Cortex of kidney (tissue), 1 donor: ENCODE measurements at places on chromosomes 5 and 9.

- no peak for DNase-seq
Measured at GRCh38 chr5:178293400-178293799, 60.8 kb upstream of the PHYKPL start.

- DNase-seq: no peak
Measured at GRCh38 chr9:135802876-135803419, 101.0 kb downstream of the KCNT1 start.

GRCh38 chr9:136562746-136563495 lies 17.1 kb upstream of the NOTCH1 start:
- DNase-seq: no peak

DNA sequence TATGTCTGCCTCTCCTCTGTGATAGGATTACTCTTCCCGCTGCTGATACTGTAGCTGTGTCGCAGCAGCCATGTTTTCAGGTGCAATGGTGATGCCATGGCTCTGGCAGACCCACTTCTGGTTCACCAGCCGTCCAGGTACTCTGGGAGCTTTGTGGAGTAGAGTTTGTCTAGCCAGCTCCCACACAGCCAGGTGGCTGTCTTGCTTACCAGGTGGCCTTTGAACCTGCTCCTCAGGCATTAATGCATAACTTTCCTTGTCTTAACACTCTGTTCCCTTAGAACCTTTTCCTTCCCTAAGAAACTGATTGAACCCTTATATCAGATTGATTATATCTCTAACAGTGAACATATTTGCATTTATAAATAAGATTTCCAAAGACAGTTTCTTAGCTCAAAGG lies 42.2 kb downstream of the F2RL2 start:
- DNase-seq: no peak

DNA sequence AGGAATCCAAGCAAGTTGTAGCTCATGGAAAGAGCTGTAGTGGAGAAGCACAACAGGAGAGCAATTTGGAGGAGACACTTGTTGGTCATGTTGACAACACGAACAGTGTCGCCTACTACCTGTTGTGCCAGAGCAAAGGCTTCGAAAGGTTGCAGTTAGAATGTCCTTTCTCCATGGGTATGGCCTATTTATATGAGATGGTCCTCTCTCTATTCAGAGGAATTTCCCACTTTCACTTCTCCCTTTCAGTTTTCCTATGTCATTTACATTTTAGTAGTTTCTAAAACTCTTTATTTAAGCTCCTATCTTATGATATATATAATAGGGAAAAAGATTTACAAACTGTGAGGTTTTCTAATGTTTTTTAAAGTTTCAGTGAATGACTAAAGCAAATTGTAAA lies at the start of gene IFNB1:
Gene IFNB1 (minus strand): TSS at position 162 of the 400 bp plus-strand sequence. CDS start 73 bp downstream, at position 89.
- no peak for DNase-seq

GRCh38 chr9:124674651-124675050 lies 96.5 kb downstream of the NR6A1 start:
- DNase-seq: no peak

GRCh38 chr9:107994648-107995047 lies 505.1 kb upstream of the KLF4 start:
- DNase-seq: no peak

DNA sequence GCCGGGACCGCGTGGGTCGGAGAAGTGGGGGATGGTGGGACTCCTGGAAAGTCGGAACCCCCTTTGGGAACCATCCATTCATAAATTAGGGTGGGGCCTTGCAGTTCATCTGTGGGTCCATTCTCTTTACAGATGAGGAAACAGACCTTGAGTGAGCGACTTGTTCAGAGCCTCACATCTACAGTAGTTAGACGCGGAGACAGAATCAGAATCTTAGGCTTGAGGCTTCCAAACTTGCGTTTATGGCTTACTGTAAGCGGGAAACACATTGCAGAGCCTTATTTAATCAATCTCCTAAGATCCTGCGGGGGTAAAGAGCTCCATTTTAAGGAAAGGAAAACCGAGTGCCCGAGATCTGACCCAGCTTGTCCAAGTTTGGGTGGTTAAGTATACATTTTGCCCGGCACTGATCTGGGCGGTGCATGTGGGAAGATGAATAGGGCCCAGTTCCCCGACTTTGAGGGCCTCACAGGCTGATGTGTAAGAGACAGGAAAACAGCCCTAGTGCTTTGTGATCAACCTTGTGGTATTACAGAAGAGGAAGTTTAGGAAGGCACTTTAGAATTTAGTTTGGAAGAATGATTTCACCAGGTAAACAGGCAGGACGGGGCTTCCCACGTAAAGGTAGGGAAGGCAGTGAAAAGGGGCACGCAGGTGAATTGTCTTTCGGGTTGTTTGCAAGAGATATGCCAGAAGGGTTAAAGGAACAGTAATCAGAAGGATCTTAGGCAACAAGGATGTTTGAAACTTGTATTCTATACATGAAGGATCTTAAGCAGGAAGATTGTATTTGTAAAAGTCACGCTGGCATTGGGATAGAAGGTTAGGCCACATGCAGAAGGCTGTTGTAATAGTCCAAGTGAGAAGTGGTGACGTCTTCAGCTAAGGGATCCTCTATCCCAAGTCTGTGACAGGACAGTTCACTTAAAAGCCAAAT lies 744 bp downstream of the TARS1 start:
- no peak for DNase-seq

DNA sequence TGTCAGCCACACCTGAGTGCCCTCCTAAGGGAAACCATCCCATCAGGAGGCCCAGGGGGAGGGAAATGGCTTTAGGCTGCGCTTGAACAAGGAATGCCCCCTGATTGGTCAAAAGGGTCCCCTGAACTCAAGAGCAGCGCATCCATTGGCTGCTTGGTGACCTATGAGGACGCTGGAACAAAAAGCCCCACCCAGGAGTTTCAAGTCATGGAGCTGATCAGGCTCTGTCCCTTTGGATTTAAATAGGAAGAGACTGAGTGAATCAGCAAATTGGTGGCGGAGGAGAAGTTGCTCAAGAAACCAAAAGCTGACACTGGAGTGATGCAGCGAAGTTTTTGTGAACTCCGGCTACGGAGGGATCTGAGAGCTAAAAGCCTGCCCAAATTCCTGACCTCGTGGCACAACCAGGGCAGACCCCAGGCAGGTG lies 66.7 kb downstream of the SMIM23 start:
- DNase-seq: no peak

- no peak for DNase-seq
Measured at GRCh38 chr5:85170183-85170582, 785.5 kb upstream of the EDIL3 start.

DNA sequence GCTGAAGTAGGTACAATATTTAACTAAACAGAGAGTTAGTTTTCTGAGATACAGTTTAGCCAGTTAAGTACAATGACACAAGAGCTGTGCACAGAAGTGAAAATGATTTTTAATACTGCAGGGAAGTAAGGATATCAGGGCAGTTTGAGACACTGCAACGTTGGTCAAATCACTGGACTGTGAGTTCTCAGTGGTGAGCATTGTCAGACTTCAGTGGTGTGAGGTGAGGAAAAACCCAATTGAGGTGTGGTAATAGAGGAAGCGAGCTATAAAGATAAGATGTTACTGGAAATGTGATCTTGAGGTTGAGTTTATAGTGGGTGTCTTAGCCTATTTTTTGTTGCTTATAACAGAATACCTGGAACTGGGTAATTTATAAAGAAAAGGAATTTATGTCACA lies 12.8 kb upstream of the FBXL7 start:
- no peak for DNase-seq

DNA sequence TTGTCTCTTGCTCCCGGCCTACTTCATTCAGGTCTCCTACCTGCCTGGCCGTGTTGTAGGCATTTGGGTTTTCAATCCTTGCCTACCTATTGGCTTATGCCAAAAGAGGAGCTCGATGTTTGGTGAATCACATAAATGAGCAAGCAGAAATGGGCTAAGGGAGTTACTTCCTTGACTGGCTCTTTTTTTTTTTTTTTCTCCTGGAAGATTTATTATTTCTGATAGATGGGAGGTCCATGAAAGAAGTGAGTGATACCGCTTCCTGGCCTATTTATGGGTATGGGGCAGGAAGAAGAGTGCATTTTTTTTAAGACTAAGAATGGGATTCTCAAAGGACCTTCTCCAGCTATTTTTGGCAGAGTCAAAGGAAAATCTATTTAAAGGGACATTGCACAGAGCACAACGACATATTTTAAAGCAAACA lies 294.1 kb downstream of the ARHGAP26 start:
- no peak for DNase-seq

- no peak for DNase-seq
Measured at GRCh38 chr5:133602835-133603380, 9.4 kb downstream of the FSTL4 start.

DNA sequence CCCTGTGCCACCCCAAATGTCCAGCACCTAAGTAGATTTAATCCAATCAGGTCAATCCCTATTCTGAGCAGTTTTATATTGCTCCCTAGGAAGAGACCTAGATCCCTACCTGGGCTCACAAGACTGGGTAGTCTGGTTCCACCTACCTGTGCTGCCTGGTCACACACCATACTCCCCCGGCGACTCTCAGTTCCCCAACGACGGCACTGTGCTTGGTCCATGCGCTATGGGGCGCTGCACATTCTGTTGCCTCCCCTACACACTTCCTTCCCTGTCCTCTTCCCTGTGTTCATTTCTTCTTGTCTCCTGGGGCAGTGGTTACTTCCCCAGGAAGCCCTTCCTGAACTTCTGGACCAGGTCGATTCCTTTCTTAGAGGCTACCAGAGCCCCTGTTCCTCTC lies 109.9 kb upstream of the IL12B start:
- DNase-seq: no peak

- no peak for DNase-seq
Measured at GRCh38 chr9:71253011-71253410, 131.6 kb upstream of the TRPM3 start.

DNA sequence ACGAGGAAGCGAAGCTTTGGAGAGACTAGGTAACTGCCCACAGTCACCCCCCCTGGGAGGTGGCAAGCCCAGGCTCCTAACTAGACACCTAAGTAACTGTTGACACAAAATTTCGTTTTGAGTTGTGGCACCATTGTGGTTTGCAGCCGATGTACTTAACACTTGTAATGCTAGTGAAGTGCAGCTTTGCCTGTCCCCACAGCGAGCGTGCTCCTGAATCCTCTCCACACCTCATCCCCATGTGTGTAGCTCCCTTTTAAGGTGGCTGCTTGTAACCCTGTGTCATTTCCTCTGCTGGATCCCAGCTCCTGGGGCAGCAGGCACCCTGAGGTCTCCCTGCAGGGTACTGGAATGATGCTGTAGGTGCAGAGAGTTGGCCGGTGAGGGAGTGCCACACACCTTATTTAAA lies 114.9 kb downstream of the TRIO start:
- DNase-seq: no peak

- DNase-seq: no peak
Measured at GRCh38 chr5:83430130-83431010, 41.2 kb upstream of the VCAN start.

DNA sequence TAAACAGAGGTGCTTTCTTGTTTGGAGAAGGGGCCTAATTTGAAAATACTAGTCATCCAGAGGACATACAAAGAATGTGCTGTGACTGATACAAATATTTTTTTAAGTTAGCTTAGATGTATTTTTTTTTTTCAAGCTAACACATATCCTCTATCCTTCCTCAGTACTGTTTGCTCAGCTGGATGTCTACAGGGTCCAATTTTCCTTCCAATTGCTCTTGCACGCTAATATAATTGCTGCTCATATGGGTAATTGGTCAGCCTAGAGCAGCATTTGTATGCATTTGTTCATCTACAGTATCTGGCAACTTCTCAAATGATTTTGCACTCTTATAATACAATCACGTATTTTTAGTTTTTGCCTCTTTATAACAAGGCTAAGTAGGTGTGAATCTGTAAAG lies 84.7 kb downstream of the ZDHHC21 start:
- DNase-seq: no peak
